ENCODE measurements at places on chromosomes 2 and 18.

DNA sequence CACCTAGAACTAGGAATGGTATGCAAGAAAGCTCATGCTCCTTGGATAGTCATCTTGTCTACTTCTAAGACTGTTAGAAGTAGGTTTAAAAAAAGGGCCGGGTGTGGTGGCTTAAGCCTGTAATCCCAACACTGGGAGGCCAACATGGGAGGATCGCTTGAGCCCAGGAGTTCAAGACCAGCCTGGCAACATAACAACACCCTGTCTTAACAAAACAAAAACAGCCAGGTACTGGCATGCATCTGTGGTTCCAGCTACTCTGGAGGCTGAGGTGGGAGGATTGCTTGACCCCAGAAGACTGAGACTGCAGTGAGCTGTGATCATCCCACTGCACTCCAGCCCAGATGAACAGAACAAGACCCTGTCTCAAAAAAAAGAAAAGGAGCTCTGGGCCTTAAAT lies 19.9 kb downstream of the PNO1 start:
- DNase-seq: no peak

DNA sequence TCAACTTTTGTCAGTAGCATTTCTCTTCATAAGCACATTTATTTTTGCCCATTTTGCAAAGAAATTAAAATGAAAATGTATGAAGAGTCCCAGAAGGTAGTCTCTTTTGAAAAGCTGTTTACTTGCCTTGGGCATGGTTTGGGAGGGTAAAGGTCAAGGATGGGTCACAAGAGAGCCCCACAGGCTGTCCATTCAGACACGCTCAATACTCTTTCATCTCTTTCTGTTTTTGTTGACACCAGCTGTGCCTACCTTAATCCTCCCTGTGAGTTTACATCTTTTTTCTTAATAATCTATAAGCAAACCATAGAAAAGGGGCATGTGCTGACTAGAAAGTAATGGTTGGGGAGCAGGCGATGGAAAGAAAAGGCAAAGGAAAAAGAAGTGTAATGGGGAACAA lies 49.6 kb upstream of the KLF7 start:
- DNase-seq: no peak

GRCh38 chr2:25885933-25886332 lies 7.6 kb upstream of the ASXL2 start:
- peak; percentile 67 for DNase-seq

DNA sequence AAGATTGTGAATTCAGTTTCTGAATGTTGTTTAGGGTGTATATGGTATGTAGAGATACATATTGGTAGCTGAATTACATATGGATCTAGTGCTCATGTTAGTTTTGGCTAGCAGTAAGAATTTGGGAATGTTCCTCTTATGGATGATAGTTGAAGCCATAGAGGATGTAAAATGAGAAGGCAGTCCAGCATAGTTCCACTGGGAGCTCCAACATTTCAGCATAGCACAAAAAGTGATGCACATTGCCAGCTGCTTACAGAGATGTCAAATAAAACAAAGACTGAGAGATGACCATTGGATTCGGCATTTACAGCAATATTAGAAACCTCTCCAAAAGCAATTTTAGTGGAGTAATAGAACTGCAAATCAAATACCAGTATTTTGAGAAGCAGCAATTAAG lies 77.4 kb downstream of the EML4 start:
- no peak for DNase-seq

- no peak for DNase-seq
Observed at GRCh38 chr18:77666613-77667012, 417.0 kb downstream of the GALR1 start.

DNA sequence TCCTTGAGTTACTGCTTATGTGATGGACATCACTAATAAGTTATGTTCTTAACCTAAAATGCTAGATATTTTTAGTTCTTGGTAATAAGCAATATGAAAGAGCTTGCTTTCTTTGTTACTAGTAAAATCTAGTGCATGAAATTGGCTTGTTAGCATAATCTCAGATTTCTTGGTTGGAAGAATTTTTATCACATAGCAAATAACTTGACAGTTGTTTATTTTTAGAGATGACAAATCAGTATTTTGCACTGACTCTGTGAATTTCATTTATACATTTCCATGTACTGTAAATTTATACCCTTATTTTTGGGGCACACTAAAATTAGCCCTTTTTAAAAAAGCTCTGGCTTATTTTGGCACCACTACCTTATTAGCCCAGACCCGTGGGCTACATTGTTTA lies 45.6 kb downstream of the LCLAT1 start:
- DNase-seq: no peak

DNA sequence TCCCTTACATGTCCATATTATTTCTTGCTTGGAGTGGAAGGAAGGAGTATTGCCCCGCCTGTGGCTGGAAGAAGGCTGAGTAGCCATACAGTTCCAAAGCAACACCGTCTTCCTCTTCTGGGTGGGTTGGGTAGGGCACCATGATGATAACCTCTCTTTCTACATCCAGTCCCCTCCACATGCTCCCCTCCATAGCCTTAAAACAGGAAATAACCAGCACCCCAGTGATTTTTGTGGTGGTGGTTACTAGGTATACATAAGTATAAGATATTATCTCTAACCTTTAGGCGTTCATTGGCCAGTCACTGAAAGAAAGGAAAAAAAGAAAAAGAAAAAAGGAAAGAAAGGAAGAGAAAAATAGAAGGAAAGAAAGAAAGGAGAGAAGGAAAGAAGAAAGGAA lies 63.1 kb downstream of the CXCR4 start:
- DNase-seq: no peak

DNA sequence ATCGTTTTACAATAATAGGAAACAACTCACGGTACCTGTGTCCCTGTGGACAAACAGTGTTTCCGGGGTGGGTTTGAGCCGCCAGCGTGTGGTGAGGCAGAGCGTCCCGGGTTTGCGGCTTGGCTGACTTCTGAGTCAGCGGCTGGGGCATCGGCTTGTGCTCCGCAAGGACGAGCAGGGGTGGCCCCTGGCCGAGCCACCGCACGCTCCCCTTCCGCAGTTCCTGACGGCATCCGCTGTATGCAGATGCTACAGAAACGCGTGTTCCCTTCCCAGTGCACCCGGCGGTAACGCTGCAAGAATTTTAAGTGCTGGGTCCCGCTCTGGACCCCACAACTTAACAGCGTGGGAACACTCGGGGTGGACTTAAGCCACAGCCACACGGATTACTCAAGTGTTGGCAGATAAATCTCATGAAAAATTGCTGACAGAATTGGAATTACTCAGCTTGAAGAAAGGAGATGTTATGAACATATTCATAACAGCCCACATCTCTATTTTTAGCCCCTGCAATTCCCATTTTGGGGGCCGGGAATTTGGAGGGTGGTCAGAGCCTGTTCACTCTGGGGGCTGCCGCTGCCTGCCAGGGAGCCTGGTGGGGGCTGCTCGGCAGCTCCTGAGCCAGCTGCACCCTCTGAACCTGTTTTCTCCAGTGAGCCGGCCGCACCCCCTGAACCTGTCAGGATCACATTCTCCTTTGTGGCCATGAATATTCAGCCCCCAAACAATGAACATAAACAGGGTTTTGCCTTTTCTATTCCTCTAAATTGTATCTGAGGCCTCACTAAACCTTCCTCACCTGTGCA lies 12.6 kb upstream of the KCNG2 start:
- DNase-seq: peak; percentile 31

DNA sequence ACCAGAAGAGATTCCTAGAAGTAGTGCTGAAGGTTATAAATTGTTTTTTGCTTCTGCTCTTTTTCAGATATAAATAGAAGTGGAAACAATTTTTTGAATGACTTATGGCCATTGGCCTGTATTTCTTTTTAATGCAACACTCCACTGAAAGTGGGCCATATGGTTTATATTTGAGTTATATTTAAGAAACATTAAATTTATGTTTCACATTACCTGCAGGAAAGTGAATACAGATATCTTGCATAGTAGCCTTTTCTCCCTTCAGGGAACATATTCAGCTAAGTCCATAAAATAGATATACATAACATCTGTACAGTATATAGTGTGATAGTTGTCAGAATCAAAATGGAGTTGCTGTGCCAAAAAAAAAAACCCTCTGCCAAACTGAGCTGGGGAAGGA lies 53.1 kb upstream of the EFEMP1 start:
- DNase-seq: no peak

GRCh38 chr2:47078541-47079482 lies 76.3 kb downstream of the STPG4 start:
- no peak for DNase-seq

- DNase-seq: no peak
Observed at GRCh38 chr18:57793302-57793986, 9.7 kb downstream of the ATP8B1 start.

- DNase-seq: no peak
Observed at GRCh38 chr2:27322301-27322765, 564 bp downstream of the MPV17 start.

DNA sequence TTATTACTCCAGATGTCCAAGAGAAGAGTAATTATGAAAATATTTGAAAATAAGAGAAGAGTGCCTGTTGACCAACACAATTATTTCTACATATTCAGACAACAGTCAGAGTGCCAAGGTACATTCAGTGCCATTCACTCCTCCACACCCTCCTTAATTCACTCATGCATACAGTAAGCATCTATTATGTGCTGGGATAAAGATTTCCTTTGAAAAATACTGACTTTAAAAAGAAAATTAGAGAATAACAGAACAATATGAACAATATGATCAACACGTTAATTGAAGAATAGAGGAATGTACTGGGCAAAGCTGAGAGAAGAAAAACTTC lies 203.6 kb downstream of the L3MBTL4 start:
- no peak for DNase-seq

Measured in stromal cell of bone marrow (primary cell).